ENCODE measurements at places on chromosomes 2 and 18. TPM values are rescaled to one million over a fixed set of nuclear protein-coding genes. Genes with fewer than 3 reads are reported as not detected.

Gene HTR2B
- 0.73 TPM for total RNA-seq

GRCh38 chr2:221517696-221518151 lies 54.4 kb downstream of the EPHA4 start:
- DNase-seq = no peak

Gene C2orf80
- not detected for total RNA-seq

Gene FARSB
- total RNA-seq = 12.9 TPM

DNA sequence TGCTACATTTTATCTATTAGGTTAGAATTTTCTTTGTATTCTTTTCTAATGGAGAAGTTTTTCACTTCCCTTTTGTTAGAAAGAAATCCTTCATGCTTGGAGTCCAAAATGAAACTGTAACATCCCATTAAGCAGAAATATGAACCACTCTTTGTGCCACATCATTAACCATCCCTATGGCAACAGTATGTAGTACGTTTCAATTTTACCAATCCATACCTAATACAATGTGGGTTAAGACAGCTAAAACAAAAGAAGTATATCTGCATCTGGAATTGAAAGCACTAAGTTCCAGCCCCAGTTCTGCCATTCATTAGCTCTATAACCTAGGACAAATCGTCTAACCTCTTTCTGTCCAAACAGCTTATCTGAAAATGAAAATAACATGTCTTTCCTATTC lies 409.2 kb upstream of the SPHKAP start:
- DNase-seq = no peak

DNA sequence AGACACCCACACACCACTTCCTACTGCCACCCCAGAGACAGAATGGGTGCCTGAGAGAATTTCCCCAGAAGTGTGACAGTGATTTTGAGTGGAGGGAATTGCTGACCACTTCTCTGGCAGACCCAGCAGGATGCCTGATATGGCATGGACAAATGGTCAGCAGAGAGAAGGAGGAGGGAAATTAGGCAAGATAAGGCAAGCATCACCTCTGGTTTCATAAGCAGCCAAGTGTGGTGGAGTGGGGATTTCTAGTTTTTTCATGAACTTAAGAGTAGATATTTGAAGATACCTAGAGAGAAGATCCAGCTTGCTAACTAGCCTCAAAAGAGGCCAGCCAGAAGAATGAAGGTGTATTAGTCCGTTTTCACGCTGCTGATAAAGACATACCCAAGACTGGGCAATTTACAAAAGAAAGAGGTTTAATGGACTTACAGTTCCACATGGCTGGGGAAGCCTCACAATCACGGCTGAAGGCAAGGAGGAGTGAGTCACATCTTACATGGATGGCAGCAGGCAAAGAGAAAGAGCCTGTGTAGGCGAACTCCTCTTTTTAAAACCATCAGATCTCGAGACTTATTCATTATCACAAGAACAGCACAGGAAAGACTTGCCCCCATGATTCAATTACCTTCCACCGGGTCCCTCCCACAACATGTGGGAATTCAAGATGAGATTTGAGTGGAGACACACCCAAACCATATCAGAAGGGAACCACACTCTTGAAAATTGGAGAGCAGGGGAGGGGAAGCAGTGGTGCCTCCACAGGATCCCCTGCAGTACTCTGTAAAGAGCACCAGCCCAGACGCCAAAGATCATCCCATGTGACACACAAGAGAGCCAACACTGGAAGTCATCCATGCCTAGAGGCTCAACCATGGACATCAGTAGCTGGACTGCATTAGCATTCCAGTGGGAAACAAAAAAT lies 64.2 kb downstream of the RBM43 start:
- no peak for DNase-seq

DNA sequence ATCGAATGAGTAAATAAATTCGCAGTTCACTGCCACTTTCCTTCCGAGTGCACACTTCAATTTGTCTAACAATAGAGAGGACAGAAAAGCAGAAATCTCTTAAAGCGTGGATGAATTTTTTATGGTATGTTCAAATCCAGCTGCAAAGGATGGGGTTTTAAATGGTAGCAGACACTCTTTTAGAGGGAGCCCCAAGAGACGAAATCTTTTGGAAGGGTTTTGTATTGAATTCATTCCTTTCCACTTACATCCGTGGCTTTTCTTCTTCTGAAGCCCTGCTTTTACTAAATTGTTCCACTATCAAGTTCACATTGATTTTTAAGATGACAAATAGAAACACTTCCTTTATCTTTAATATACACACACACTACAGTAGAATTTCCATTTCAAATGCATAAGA lies 680.7 kb downstream of the NR4A2 start:
- no peak for DNase-seq

DNA sequence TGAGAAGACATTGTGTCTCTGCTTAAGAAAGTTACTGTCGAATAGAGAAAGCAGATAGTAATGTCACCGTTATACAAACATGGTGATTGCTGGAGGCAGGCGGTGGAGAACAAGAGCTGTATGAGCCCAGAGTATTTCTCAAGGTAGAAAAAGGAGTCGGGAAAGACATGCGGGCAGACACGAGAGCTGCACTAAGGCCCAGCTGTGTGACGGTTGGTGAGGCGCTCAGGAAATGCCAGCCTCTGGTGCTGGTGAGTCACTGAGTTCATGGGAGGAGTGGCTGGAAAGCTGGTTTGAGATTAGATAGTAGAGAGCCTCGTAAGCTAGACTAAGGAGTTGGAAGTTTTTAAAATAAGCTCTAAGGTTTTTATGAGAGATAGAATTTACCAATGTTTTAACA lies 390.9 kb upstream of the TRIB2 start:
- DNase-seq = peak; percentile 60

GRCh38 chr18:730692-731091 lies 18.3 kb upstream of the ENOSF1 start:
- no peak for DNase-seq

GRCh38 chr2:158034198-158034866 lies 67.3 kb upstream of the UPP2 start:
- peak; percentile 85 for DNase-seq

DNA sequence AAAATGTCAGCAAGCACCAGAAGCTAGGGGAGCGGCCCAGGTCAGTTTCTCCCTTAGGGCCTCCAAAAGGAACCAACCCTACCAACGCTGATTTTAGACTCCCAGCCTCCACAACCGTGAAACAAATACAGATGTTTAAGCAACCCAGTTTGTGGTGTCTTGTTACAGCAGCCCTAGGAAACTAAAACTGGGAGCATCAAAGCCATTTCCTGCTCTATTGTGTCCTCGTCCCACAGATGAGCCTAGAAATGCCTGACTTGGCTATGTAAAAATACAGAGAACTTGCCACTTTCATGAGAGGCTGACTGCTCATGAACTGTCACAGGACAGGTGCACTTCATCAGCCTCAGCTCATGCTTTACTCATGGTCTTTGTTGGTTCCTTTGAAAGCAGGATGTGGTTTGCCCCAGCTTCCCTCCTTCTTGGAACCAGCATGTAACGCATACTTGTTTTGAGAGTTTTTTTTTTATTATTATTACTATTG lies 97.6 kb upstream of the SLC39A10 start:
- DNase-seq = no peak

DNA sequence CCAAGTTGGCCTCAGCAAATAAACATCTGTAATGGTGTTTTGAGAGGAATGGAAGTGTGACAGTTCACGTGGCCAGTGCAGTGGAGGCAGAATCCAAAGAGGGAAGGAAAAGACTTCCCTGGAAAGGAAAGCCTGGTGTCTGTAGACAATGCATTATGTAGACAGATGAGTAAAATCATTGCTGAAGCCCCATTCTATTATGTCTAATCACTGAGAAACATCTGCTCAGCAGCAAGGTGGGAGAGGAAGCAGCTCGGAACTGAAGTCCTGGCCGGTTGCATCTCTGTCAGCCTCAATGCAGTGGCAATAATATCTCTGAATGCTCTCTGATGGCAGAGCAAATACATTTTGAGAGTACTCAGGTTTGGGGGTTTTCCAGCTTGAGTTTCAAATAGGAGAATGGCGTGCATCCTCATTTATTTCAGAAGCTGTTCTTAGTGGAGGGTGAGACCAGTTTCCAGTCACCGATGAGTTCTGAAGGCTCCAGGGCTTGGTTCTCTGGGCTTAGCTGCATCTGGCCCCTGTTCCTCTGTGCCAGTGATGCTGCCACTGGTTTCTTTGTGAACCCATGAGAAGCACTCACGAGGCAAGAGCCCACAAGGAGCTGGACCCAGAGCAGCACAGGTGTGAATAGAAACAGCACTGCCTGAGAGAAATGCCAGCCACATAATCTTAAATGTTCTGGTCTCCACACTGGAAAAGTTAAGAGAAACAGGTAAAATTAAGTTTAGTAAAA lies 63.3 kb downstream of the RPIA start:
- DNase-seq = no peak

- no peak for DNase-seq
These were observed 72.8 kb downstream of the PHLPP1 start for GRCh38 chr18:62788111-62788510.

Gene SLC9A4
- 0.80 TPM for total RNA-seq

GRCh38 chr2:67945940-67946339 lies 116.9 kb downstream of the C1D start:
- DNase-seq = no peak

Gene PIEZO2
- total RNA-seq = 77.5 TPM

DNA sequence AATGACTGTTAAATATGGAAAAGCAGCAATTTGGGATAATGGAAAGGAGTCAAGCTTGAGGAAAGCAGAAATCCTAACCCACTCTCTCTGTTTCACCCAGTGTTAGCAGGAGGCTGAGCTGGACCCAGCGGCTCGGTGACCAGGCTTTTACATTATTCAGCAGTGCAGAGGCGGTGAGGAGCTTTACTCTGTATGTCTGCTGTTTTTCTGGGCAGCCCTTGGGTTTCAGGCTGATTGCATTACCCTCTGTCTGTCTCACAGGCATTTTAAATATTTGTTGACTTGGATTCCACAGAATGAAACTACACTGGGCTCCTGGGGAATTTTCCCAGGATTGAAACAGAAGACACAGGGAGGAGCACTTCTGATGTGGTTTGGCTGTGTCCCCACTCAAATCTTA lies 368.0 kb downstream of the GALR1 start:
- DNase-seq = no peak

DNA sequence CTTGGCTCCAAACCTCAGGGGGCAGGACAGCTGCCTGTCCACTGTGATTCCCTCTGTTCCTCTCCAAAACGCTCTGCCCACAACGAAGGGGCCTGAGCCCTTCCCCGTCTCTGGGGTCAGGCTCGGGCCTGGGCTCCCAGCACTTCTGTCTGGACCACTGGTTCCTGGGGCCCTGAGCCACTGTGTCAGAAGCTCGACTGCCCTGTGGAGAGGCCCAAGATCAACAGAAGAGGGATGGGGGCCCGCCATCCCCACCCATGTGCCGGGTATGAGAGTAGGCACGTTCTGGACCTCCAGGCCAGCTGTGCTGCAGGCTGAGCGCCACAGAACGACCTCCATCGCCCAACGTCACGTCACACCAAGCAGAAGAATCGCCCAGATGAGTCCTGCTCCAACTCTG lies 119.9 kb upstream of the HS6ST1 start:
- no peak for DNase-seq

Gene TXNDC2
- total RNA-seq = not detected

Gene KCNJ13
- total RNA-seq = 69.1 TPM

- no peak for DNase-seq
These were observed 85.2 kb upstream of the ITGA4 start for GRCh38 chr2:181371782-181372645.

GRCh38 chr2:22281033-22281432 lies 1103.9 kb upstream of the KLHL29 start:
- DNase-seq = peak; percentile 86

- DNase-seq = no peak
These were observed 152.8 kb downstream of the DSEL start for GRCh38 chr18:67363694-67364093.

- DNase-seq = no peak
These were observed 40.0 kb downstream of the FAM228A start for GRCh38 chr2:24214880-24215279.

All from hepatocyte (in vitro differentiated cells).